ENCODE measurements at places on chromosomes 5 and 9. TPM values are rescaled to one million over a fixed set of nuclear protein-coding genes. Genes with fewer than 3 reads are reported as not detected.

- no peak overlapping the region for H3K4me3 ChIP-seq
- H3K27ac ChIP-seq, result no peak overlapping the region
- H3K4me1 ChIP-seq, result no peaks in the 10 kb centered on the region
- no peaks in the 10 kb centered on the region for H3K36me3 ChIP-seq
- DNase-seq, result no peak
Observed at GRCh38 chr5:149808264-149808982, 78.3 kb downstream of the PPARGC1B start.

Gene SLC34A1
- 0.16 TPM for total RNA-seq

Gene ACTBL2
- not detected for total RNA-seq

- H3K36me3 ChIP-seq, result no peaks in the 10 kb centered on the region
- H3K4me1 ChIP-seq, result no peaks in the 10 kb centered on the region
- no peak overlapping the region for H3K27ac ChIP-seq
- no peaks in the 10 kb centered on the region for H3K27me3 ChIP-seq
Observed at GRCh38 chr9:18002718-18003438, 424.0 kb downstream of the SH3GL2 start.

Gene MARCHF3
- total RNA-seq, result 3.1 TPM

Gene CKMT2
- not detected for total RNA-seq

DNA sequence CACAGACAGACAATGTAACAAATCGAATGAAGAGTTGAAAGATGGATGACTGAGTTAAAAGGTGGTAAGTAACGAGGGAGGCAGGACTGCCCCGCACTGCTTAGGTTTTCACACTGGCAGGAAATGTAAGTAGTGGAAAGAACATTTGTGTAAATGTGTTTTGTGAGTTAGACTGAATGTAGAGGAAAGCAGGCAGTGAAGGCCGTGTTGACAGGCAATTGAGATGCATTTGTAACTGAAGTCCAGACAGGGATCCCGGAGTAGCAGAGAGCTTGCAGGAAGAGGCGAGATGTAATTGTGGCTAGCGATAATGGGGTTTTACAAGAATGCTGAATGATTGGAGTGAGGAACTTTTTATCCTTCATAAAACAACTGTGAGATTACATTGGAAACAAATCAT, 20.0 kb upstream of the SH3PXD2B start:
- no peaks in the 10 kb centered on the region for H3K36me3 ChIP-seq
- no peak overlapping the region for H3K27ac ChIP-seq
- no peak overlapping the region for H3K4me3 ChIP-seq

GRCh38 chr5:167555565-167556166, 735.8 kb upstream of the WWC1 start:
- no peaks in the 10 kb centered on the region for H3K36me3 ChIP-seq
- H3K4me1 ChIP-seq, result peaks cover 48% of the 10 kb centered on the region
- no peak overlapping the region for H3K4me3 ChIP-seq

- H3K4me3 ChIP-seq, result no peak overlapping the region
- H3K36me3 ChIP-seq, result no peaks in the 10 kb centered on the region
- no peak for DNase-seq
- no peaks in the 10 kb centered on the region for H3K4me1 ChIP-seq
- H3K27me3 ChIP-seq, result no peaks in the 10 kb centered on the region
- H3K27ac ChIP-seq, result no peak overlapping the region
Observed at GRCh38 chr5:90379652-90380051, 29.9 kb downstream of the CETN3 start.

Gene KCNN2
- 2.7 TPM for total RNA-seq

- H3K4me1 ChIP-seq, result peaks cover 46% of the 10 kb centered on the region
- no peak for DNase-seq
- no peak overlapping the region for H3K4me3 ChIP-seq
- H3K27ac ChIP-seq, result no peak overlapping the region
Observed at GRCh38 chr9:21806644-21807043, 4.2 kb downstream of the MTAP start.

Gene ARID3C
- not detected for total RNA-seq

DNA sequence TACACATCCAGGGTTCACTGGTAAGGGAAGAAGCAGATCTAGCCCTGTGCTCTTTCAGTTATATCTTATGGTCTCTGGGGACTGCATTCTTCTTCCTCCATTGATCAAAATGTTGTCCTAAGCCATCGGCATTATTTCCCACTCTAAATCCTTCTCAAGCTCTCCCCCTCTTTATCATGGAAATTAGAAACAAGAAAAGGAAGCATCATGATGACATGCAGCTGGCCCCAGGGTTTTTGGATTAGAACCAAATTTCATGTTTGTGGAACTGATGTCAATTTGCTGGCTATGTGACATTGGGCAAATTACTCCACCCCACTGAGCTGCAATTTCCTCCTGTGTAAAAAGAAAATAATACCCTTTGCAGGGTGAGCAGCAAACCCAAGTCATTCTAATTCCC, 39.5 kb downstream of the MFAP3 start:
- H3K27ac ChIP-seq, result no peak overlapping the region
- no peaks in the 10 kb centered on the region for H3K27me3 ChIP-seq

Gene TMEM252
- not detected for total RNA-seq
